ENCODE measurements at places on chromosomes 16 and 17.

DNA sequence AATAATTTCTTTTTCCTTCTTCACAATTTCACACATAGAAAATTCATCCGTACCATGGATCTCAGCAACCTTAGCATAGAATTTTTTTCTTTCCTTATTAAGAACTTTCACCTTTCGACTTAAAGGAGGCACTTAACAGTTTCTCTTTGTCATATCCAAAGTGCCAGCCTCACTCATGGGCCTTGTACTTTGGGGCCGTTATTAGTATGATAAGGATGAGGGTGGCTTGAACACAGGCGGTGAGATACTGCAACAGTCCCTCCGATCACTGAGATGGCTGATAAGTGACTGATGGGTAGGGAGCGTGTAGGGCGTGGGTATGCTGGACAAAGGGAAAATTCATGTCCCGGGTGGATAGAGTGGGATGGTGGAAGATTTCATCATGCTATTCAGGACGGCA, 85.3 kb downstream of the OR1D5 start:
- DNase-seq: no peak

GRCh38 chr17:41098481-41098880, 539 bp upstream of the KRTAP4-8 start:
- no peak for DNase-seq

GRCh38 chr16:84916178-84916577, 95.2 kb downstream of the ZDHHC7 start:
- DNase-seq: no peak

- DNase-seq: no peak
These were observed 41.3 kb upstream of the ATP2A3 start for GRCh38 chr17:4005296-4006164.

DNA sequence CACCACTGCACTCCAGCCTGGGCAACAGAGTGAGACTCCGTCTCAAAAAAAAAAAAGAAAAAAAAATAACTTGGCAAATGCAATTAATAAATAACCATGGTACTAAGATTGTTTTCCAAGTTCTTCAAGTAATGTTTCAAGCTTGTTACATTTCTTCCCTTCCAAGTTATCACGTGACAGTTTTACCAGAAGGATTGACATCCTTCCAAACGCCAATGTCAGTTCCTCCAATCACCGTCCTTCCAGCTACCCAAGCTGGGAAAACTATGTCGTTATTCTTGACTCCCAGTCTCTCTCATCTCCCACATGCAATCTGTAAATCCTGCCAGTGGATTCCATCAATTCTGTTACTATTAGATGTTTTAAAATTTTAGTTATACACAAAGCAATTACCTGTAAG, 3.9 kb upstream of the PHAF1 start:
- no peak for DNase-seq

GRCh38 chr17:76812968-76813367, 55.2 kb upstream of the MGAT5B start:
- DNase-seq: no peak

DNA sequence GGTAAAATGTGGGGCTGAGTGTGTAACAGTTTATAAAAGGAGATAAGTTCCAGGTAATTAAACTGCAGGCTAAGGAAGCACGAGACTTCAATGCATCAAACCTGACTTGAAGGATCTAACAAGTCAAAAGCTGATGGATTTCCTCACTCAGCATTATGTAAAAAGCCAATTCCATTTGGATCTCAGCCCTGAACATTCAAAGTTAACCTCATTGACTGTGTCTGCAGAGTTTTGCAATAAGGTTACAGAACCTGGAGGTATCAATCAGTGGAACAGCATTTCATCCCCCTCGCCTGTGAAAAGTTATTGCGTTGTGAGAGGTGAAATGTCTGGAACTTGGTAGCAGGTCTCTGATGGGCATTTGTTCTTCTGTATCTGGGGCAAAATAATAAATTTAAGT, 317.8 kb downstream of the GRIN2A start:
- no peak for DNase-seq

- no peak for DNase-seq
These were observed 36.8 kb upstream of the MMD start for GRCh38 chr17:55458287-55458900.

DNA sequence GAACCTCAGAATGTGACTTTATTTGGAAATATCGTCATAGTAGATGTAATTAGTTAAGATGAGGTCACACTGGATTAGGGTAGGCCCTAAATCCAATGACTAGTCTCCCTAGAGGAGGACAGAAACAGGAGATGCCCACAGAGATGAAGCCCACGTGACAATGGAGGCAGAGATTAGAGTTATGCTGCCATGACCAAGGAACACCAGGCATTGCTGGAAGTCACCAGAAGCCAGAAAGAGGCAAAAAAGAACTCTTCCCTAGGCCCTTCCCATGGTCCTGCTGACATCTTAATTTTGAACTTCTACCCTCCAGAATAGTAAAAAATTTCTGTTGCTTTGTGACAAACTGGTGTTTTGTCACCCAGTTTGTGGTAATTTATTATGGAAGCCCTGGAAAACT, 49.6 kb downstream of the IKZF3 start:
- no peak for DNase-seq

DNA sequence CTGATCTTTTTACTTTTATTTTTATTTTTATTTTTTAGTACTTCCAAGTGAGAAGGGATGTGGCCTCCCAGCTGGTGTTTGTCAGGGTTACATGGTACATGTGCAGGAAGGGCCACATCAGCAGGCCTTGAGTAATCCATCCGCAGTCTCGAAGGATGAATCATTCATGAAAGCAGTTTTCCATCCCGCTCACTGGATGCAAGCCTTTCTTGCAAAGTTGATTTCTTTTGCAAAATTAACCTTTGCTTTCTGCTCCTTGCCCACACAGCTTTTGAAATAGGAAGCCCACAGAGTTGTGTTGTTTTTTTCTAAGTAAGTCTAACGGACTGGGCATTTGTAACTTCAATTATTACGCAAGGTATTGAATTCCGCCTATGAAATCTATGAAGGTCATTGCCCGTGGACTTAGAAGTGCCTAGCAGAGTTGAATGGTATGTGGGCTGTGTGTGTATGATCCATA, 157.4 kb downstream of the PRKCA start:
- DNase-seq: peak; percentile 95

GRCh38 chr17:56395787-56396186, 197.7 kb upstream of the NOG start:
- DNase-seq: no peak

- peak; percentile 52 for DNase-seq
These were observed 219.9 kb downstream of the ENGASE start for GRCh38 chr17:79294459-79295071.

Measured in RKO (cell line).